ENCODE measurements at places on chromosomes 5 and 9. TPM values are rescaled to one million over a fixed set of nuclear protein-coding genes. Genes with fewer than 3 reads are reported as not detected.

DNA sequence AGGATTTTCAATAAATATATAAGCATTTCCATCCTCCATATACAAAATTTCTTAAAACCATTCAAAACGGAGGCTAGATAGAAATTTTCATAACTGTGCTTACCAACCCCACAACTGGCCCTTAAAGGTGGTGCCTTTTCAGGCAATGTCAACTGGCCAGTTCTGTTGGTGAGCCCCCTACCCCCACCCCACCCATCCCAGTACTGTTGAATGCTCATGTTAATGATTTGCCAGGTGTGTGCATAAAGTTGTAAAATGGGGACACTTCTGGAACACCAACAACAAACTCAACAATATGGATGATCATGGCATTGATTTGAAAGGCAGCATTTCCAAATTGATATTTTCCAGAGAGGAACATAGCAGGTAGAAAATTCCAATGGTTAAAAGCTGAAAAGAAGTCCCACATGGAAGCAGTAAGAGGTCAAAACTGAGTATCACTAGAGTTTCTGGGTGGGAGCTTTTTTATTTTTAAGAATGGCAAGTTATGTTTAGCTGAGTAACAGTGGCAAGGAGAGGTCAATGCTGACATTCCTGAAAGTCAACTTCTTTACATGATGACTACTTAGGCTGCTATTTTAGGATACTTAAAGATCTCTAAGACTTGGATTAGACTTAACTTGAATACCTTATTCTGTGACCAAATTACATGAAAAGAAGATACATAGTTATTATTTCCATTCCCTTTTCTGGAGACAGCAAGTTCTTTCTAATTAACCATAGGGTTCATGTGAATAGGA, 2.7 kb downstream of the LEAP2 start:
- DNase-seq = no peak

PIP5KL1 gene
- not detected for total RNA-seq

SPAAR gene
- not detected for total RNA-seq

DNA sequence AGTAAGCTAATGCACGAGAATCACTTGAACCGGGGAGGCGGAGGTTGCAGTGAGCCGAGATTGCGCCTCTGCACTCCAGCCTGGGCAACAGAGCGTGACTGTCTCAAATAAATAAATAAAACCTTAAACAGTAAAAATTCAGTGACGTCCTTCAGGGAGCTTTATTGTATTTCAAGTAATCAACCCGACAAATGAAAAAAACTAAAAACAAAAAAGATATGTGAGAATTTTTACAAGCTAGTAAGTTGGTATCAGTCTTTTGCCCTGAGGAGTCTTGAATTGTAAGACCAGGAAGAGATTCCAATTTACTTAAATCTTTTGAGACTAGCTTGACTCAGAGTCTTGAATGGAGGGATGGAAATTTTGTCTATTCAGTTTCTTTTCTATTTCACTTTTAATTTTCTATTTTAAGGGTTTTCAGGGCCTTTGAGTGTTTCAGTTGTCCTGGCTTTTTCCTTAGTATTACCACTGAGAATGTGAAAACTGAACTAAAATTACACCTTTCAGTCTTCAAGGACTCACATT, 126.0 kb upstream of the DHFR start:
- no peak for DNase-seq

DNA sequence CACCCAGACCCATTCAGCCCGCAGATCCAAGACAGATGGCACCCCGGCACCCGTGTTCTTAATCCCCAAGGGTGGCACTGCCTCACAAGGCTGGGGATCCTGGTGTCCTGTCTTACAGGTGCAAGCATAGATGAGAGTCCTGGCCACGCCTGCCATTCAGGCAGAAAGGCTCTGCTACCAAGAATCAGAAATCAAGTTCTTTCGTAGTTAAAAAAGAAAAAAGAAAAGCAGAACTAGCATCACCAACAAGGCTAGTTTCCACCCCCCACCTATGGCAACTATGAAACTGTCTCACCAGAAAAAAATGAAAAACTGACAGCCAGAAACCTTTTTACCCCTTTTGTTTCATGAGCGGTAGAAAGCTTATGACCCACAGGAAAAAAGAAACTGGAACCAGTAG, 170.4 kb downstream of the SYK start:
- peak; percentile 47 for DNase-seq

- no peak for DNase-seq
Observed at GRCh38 chr9:121344184-121344583, 25.9 kb downstream of the STOM start.

- peak; percentile 13 for DNase-seq
Observed at GRCh38 chr5:42745426-42745825, 11.2 kb upstream of the CCDC152 start.

DNA sequence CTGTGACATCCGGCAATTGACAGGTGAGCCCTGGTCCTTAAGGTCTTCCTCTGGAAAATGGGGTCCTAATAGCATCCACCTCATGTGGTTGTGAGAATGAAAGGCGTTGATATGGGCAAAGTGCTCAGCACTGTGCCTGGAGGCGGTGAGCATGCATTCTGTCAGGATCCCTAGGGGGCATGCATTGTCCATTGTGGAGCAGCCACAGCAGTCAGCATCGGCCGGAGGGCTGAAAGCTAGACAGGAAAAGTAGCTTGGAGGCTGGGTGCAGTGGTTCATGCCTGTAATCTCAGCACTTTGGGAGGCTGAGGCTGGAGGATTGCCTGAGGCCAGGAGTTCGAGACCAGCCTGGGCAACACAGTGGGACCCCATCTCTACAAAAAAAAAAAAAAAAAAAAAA, 122.2 kb downstream of the LHX2 start:
- peak; percentile 59 for DNase-seq

- no peak for DNase-seq
Observed at GRCh38 chr9:137511758-137512463, 38.3 kb downstream of the PNPLA7 start.

SLC4A9 gene
- 0.48 TPM for total RNA-seq

- DNase-seq = no peak
Observed at GRCh38 chr9:77276799-77277198, 99.5 kb downstream of the VPS13A start.

DNA sequence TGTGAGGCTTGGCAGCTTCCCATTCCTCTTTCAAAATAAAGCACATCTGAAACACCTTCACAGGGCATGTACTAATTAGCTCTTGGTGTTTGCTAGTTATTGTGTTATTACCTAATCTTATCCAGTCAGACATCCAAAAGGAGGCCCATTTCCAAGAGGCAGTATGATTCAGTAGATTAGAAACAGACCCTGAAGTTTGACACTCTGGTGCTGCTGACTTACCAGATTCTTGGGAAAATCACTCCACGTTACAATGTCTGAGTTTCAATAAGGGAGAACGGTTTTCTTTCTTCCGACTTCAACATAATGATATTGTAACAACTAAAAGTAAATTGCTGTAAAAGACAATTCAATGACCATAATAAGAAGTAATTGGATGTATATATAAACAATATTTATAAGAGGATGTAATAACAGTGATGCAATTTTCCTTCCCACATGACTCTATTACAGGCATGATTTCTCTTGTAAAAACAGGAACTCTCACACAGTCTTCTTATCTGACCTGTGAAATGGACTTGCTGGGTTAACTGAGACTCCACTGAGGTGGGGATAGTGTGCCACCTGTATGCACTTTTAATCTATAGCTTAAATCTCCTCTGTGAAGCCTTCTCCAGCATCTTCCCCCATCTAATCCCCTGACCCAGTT, 181.3 kb upstream of the ELL2 start:
- no peak for DNase-seq

DNA sequence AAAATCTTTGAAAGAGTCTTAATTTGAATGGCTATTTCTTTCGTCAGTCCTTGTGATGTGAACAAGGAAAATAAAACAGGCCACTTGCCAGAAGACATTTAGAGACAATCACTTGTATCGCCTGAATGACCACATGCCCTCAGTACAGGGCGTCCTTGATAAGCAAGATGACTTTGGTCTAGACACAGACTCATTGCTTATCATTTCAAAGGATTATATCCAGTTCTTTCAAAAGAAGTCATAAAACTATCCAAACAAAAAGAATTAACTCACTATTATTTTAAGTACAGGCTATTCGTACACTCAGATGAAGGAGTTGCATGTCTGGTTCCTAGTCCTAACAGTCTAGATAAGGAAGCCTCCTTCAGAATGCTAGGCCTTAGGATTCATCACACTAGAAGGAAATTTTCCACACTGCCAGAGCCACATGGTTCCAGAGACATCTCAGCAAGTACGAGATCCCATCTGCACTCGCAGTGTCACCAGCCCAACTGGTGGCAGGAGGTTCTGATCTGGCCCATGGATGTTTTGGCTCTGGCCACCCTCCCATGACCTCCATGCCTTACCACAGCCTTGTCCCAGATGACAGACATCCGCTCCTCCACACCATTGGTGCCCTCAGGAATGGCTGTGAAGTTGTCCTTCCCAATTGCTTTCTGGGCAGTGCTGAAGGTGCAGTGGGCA, 109.6 kb downstream of the DPYSL3 start:
- no peak for DNase-seq

DNA sequence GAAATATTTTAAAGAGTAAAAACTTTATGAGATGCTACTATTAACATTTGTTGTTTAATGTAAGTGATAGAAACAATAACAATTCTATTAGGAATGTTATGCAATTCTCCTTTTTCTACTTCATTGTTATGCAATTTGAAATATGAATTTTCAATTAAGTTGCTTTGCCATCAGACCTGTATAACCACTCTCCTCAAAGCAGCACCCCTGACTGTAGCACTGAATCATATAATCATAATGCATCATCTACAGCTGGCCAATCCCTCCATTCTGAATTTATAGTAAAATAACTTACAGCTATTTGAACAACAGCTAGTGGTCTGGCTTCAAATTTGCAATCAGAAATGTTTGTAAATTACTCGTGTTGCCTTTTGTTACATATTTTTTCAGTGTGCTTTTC, 29.2 kb downstream of the FBXO4 start:
- DNase-seq = no peak

GRCh38 chr5:81826128-81826527, 75.2 kb upstream of the SSBP2 start:
- DNase-seq = no peak

TEX48 gene
- not detected for total RNA-seq

GRCh38 chr5:87137283-87137682, 130.4 kb upstream of the RASA1 start:
- DNase-seq = no peak

DNA sequence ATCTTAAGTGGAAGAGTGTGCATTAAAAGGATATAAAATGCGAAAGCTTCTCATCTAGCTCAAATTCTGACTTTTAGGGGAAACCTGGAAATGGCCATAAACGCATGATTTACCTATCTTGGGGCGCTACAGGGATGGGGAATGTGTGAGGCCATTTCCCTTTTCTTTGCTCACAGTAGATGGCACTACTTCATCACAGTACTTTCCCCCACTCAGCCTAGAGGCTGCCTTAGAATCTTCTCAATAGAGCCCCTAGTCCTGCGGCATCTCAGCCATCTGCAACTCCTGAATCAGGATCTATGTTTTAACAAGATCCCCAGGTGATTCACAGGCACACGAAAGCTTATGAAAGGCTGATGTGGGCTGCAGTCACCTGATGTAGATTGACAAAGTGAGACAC, 110.8 kb downstream of the LHFPL2 start:
- no peak for DNase-seq

GRCh38 chr5:137340881-137341280, 158.2 kb downstream of the SPOCK1 start:
- DNase-seq = no peak

- no peak for DNase-seq
Observed at GRCh38 chr9:133552236-133552635, 17.7 kb downstream of the ADAMTSL2 start.

DNA sequence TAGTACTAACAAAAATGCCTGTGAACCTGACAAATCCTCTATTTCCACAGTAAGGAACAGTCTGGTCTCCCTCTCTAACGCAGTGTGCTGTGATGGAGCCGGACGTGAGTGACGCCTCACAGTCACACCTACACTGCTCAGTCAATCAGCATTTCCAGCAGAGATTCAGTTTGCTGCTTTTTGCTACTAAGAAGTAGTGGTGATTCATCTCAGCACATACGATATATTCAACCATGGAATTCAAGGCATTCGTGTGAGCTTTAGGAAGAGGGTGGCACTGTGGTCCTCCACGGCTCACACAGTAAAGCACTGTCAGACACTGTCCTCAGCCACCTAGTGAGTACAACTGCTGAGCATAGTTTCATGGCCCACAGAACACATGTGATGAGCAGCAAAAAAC, 70.9 kb downstream of the SETX start:
- DNase-seq = no peak

C9orf43 gene
- not detected for total RNA-seq

DNA sequence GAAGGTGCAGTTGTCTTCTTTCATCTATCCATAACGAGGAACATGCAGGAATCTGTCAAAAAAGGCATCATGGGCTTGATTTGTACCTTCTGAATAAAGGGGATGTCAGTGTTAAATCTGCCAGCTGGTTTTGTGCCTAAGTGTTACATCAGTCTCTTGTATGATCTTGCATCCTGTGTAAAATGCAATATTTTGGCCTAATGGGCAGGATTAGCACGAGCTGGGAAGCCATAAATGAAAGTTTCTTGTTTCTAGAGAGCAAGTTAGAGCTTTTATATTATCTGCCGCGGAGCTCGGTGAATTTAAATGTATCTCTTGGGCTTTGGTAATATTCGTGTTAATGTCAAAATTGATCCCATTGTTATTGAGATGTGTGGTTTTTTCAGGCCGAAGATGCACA, 526.1 kb upstream of the WWC1 start:
- no peak for DNase-seq

DNA sequence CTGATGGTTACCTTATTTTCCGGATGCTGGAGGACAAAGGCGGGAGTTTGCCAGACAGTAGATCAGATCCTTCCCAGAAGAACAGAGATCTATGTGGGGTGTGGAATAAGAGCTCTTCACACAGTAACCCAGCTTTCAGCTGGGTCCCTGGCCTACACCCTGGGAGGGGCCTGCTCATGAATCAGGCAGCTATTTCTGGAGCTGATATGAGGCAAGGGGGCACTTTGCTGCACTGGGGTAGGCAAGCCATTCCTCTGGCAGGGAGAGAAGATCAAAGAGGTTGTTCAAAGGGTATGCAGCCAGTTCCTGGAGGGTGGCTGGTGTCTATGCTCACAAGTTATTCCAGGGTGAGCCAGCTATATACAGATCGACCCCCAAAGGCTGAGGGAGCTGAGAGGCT, 48.6 kb downstream of the CYSTM1 start:
- no peak for DNase-seq

DNA sequence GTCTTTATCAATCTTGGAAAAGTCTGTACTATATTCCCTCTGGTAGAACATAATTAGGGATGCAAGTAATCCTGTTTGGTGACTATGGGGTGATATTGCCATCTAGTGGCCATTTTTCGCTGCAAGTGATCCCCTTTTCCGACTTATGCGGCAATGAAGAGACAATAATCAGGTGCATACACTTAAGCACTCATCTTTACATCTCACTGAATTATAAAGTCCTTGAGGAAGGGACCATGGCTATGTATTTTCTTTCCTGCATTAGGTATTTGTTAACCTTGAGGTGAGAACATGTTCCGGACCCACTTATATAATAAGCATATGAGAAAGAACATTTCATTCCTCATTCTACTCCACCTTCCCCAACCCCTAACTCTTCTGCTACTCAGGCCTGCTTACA, 19.6 kb upstream of the LIX1 start:
- DNase-seq = peak; percentile 77
